ENCODE measurements at places on chromosomes 5 and 9.

- DNase-seq, result no peak
Measured at GRCh38 chr9:9919174-9919775, 693.5 kb downstream of the PTPRD start.

- DNase-seq, result no peak
Measured at GRCh38 chr9:20997503-20998076, 33.9 kb downstream of the HACD4 start.

- no peak for DNase-seq
Measured at GRCh38 chr5:115325296-115325959, 29.0 kb upstream of the CCDC112 start.

DNA sequence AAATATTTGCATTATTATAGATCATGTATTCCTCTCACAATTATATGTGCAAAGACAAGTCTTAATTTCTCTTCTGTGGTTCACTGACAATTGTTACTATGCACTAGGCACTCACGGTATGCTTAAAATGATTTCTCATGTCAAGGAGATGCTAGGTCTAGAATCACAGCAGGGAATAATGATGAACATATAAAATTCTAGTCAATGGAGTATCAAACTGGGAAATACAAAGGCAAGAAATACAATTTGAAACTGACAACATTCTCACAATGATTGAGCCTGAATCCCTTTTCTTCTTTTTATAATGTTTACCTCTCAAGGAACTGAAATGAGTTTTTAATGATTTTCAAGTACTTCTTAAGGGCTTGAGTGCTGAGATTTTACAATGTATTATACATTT lies 302.3 kb upstream of the GRAMD2B start:
- DNase-seq, result no peak

- DNase-seq, result no peak
Measured at GRCh38 chr9:33155393-33155792, 11.7 kb downstream of the B4GALT1 start.

DNA sequence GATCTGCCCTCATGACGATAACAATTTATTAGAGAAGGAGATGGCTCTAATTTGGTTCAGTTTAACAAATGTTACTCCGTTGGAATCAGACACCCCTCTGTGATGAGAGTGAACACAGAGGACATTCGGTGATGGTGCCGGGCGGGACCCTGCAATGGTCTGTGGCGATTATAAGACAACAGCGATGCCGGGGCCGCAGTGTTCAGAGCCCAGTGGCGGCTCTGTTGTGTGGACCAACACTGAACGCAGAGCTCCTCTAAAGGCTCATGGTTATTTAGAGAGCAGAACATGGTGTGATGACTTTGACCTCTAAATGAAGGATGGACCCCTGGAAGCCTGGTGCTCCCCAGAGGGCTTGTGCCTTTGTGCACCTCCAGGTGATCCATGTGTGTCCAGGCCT lies 21.2 kb downstream of the UBE2QL1 start:
- DNase-seq, result no peak

GRCh38 chr9:129322641-129323375 lies 144.7 kb upstream of the IER5L start:
- DNase-seq, result no peak

DNA sequence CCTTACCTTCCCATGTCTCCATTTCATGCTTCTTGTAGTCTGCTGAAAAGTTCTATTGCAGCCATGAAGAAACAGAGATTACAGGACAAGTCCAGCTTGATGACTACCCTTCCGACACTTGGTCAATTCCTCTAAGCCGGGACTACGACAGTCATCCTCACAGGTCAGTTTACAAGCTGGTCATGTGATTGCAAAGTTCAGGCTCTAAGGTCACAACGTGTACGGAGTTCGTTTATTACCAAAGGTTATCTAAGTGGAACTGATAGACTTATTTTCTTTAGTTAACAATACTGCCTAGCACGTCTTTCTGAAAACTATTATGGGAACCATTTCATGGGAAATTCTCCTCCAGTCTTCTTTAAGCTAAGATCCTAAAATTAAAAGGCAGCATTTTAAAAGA lies 88.5 kb upstream of the NR5A1 start:
- DNase-seq, result no peak

DNA sequence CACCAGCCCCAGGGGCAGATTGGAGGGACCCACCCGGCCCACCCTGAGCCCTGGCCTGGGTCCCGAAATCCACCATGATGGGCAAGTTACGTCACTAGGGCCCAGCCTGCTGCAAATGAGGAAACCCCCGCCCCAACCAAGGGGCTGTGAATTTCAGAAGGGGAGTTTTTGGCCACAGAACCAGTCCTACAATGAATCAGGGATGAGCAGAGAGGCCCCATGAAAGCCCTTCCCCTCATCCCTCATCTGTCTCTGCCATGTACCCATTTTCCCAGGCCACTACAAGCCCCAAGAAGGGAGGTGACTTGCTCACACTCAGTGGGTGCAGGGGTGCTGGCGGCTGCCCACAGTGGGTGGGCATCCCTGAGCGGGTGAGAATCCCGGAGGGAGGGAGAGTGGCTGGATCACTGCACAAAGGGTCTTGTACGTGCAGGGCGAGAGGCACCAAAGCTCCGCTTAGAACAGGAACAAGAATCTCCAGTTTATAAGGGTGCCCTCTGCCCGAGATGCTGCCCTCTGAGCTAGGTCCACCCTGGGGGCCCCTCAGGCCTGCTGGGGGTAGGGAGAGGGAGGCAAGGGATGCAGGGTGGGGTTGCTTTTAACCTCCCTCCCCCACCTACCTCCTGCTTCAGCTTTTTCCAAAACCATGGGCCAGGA lies 10.4 kb upstream of the TCF7 start:
- no peak for DNase-seq

GRCh38 chr5:141883184-141883891 lies 5.1 kb upstream of the PCDH1 start:
- no peak for DNase-seq

- DNase-seq, result no peak
Measured at GRCh38 chr9:36149197-36149596, 12.7 kb downstream of the GLIPR2 start.

GRCh38 chr5:108726446-108727235 lies 21.1 kb upstream of the FER start:
- no peak for DNase-seq

DNA sequence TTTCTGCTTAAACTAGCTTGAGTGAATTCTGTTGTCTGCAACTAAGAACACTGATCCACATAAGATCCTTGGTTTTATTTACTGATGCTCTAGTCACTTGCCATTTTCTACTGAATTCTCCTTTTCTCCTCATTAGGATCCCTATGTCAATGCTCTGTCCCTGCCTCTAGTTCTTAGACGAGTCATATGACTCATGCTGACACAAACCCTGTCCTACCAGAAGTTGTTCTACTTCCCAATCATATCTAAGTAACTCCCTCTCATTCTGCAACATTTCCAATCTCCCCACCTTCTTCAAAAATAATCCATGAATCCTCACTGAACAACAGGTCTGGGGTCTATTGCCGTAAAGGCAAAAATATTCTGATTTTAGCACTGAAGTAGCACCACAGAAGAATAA lies 47.1 kb upstream of the DMRT1 start:
- DNase-seq, result no peak

DNA sequence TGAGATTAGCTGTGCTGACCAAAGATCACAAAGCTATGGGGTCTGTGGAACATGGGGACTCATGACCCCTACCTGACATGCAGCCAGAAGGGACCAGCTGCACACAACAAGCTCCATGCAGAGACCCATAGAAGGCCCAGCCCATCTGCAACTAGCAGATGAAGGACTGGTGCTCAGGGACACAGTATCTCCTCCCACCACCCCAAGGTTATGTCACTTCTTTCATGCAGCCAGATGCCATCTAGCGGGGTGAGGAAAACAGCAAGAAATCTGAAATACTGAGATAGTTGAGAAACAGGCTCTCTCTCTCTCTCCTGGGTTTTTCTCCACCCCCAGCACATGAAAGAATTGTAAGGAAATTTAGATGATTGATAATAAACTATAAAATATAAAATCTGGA lies 161.3 kb upstream of the DAPK1 start:
- DNase-seq, result no peak

DNA sequence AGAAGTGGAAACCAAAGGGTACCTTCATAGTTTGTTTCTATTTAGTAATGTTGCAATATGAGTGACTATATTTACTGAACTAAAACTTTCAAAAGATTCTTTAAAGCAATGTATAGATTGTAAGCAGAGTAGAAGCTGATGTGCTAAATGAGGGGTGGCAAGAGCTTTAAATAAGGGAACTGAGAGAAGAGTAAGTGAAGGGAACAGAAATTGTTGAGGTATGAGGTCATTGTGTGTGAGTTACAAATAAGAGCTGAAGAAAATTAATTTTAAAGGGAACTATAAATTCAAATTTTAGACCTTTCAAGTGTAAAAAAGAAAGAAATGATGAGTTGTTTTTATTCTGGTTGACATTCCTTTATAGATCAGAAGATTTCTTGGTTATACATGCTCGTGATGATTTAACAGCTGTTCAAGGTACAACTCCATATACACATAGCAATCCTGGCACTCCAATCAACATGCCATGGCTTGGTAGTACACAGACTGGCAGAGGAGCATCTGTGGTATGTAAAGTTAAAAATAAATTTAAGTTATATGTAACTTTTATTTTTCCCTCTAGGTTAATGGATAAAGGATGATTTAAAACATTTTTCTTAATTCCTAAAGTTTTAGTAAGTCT lies 135.1 kb upstream of the TNFAIP8 start:
- no peak for DNase-seq

- no peak for DNase-seq
Measured at GRCh38 chr9:87088621-87089365, 141.5 kb upstream of the GAS1 start.

GRCh38 chr9:38035873-38036272 lies 33.2 kb downstream of the SHB start:
- no peak for DNase-seq

DNA sequence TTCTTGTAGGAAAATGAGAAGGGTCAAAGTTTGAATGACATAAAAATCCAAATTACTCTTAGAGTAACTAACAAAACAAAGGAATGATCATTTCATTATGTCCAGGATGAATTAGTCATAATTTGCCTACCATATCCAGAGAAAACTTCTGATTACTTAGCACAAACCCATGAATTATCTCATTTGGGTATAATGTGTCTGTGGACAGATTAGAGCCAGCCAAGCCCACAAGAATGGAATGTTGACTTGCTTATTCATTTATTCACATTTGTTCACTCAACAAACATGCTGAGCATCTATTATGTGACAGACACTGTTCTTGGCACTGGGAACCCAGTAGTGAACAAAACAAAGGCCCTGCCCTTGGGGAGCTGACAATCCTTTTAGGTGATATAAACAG lies 87.4 kb downstream of the APBA1 start:
- no peak for DNase-seq

DNA sequence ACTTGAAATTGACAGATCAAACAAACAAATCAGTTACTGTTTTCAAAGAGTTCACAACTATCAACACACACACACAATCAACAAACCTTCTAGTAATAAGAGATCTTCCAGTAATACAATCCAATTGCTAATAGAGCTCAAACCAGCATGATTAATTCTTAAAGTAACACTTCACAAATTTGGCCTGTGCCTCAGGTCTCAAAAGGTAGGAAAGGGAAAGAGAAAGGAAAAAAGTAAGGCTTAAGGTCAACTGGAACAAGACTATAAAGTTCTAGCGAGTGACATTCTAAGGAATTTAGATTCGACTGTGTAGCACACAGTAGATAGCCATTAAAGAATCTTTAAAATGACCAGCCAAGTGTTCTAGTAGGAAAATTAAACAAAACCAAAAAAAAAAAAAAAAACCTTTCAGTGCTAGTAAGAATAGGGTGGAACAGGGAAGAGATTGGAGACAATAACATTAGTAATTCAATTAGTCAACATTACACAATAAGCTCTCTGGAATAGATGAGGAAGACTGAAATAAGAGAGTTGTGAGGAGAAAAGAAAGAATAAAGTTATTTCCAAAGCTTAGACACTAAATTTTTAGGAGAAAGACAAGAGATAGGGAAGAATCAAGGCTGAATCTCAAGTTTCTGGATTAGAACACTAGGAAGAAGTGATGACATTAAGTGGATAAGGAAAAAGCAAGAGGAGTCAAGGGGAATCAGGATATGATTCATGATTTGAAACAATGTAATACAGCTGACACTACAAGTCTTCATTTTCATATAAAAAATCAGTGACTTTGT lies 86.1 kb downstream of the FBXL17 start:
- no peak for DNase-seq

DNA sequence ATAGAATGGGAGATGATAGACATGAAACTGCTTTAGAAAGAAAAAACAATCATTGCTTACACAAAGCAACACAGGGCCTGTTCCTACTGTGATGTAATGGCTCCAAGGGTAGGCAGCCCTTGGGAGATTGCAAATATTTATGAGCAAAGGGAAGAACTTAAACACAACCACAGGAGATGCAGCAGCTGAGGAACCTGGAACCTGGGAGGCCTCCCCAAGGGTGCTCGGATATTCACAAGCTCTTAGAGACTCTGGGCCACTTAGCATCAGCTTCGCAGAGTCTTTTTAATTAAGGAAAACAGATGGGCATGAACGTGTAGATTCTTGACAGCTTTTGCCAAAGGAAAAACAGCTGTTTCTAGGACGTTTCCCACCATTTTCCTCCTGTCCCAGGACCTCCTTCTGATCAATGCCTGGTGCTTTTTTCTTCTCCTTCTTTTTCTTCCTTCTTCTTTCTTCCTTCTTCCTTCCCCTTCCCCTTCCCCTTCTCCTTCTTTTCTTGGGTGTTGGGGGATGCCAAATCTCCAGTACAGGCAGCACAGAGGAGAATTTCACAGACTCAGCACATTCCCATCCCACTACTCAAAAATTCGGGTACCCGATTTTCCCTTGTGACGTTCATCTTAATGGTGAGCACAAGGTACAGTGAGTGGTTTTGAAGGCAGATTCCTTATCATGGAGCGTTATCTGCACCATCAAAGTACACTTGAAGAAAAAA lies 28.1 kb upstream of the TCF7 start:
- no peak for DNase-seq

DNA sequence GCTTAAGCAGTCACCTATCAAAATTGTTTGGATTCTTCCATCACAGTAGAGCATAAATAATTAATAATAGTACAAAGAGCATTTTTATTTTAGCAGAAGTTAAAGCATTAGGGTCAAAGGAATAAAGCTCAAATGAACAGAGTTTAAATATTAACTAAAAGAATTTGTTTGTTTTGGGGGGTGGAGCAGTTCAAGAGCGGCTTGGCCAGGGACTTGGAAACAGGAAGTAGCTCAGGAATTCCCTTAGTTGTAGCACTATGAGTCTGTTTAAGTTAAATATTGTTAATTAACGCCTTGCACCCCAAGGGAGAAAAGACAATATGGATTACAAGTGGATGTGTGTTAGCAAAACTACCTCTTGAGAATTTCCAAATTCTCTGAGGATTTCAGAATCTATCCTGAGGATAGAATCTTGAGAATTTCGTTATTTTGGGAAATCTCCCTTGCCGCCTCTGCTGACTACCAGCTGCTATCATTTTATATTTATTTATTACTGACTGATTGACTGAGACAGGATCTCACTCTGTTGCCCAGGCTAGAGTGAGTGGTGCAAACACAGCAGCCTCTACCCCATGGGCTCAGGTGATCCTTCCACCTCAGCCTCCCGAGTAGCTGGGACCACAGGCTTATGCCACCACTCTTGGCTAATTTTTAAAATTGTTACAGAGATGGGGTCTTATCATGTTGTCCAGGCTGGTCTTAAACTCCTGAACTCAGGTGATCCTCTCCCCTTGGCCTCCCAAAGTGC lies 96.7 kb upstream of the CHD1 start:
- DNase-seq, result no peak

GRCh38 chr5:82309091-82309531 lies 31.0 kb upstream of the RPS23 start:
- DNase-seq, result no peak
